Activated CD4-positive, alpha-beta T cell treated with anti-CD3 and anti-CD28 coated beads, Interleukin-2, amount 10 ng/mL, durations not matched to agents 7 days and 5 days (primary cell): ENCODE measurements at places on chromosomes 3 and 15. TPM values are rescaled to one million over a fixed set of nuclear protein-coding genes. Genes with fewer than 3 reads are reported as not detected.

HYAL1 gene
- total RNA-seq = 0.07 TPM

CSPG5 gene
- 0.40 TPM for total RNA-seq

ATP2B2 gene
- not detected for total RNA-seq

DNA sequence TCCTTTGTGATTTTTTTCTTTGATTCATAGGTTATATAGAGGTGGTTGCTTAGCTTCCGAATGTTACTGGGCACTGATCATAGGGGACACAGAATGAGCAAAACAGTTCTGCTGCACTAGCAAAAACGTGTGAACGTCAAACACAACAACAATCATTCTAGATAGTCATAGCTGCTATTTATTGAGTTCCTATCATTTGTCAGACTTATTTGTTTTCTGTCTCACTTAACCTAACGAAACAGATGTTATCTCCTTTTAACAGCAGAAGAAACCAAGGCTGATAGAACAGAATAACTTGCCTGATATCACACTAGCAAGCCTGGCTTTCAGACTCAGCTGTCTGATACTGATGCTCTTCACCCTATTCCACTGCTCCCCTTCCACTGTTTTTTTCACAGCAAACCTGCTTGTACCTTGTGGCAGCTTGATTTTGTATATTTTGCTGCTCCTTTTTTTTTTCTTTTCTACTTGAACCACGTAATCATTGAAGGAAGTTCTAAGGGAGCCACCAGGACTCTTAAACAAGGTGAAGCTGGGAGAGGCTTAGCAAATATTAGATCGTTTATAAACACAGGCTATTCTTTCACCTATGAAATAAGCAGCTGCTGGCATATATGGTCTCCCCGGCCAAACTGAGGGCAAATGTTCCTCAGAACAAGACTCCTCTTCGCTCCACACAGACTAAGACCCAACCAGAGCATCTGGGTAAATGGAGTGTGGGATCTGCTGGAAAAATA lies 78.8 kb downstream of the MCF2L2 start:
- peak; percentile 14 for DNase-seq
- peaks cover 27% of the 10 kb centered on the region for H3K4me1 ChIP-seq
- peaks cover 18% of the 10 kb centered on the region for H3K36me3 ChIP-seq
- no peak overlapping the region for H3K4me3 ChIP-seq
- H3K27me3 ChIP-seq = peaks cover 17% of the 10 kb centered on the region

DNA sequence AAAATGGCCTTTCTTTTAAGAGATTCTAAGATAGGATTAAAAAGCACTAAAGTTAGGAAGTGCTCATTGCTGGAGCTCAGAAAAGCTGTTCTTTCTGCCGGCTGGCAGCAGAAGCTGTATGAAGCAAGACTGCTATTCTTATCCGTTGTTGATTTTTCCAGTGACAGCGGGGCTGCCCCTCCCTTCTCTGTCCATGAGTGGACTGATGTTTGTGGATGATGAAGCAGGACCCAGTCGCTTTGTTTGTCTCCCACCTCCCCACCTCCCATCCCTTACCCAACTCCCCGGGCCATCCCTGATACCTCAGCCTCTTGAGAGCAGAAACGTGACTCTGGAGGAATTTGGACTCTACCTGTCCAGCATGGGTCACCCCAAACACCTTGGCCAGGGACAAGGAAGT lies 10.3 kb upstream of the MUSTN1 start:
- no peak overlapping the region for H3K4me3 ChIP-seq
- H3K4me1 ChIP-seq = peaks cover 18% of the 10 kb centered on the region
- peak overlapping the region; percentile 38 for H3K27ac ChIP-seq
- no peak for DNase-seq
- no peaks in the 10 kb centered on the region for H3K27me3 ChIP-seq

GRCh38 chr3:148023994-148024393 lies 614.8 kb downstream of the ZIC1 start:
- no peak overlapping the region for H3K27ac ChIP-seq
- H3K36me3 ChIP-seq = no peaks in the 10 kb centered on the region
- DNase-seq = no peak
- H3K27me3 ChIP-seq = no peaks in the 10 kb centered on the region
- H3K4me3 ChIP-seq = no peak overlapping the region

GRCh38 chr3:177057768-177058167 lies 139.5 kb downstream of the TBL1XR1 start:
- no peaks in the 10 kb centered on the region for H3K27me3 ChIP-seq
- H3K4me1 ChIP-seq = peaks cover 21% of the 10 kb centered on the region
- no peak overlapping the region for H3K27ac ChIP-seq
- H3K4me3 ChIP-seq = no peak overlapping the region
- DNase-seq = peak; percentile 35
